ENCODE measurements at places on chromosomes 13 and 19. TPM values are rescaled to one million over a fixed set of nuclear protein-coding genes. Genes with fewer than 3 reads are reported as not detected.

GRCh38 chr19:36987091-36987490 is 71.0 kb downstream of the ZNF568 start:
- DNase-seq = no peak
- no peaks in the 10 kb centered on the region for H3K27me3 ChIP-seq
- H3K4me3 ChIP-seq = no peak overlapping the region
- H3K27ac ChIP-seq = no peak overlapping the region

DNA sequence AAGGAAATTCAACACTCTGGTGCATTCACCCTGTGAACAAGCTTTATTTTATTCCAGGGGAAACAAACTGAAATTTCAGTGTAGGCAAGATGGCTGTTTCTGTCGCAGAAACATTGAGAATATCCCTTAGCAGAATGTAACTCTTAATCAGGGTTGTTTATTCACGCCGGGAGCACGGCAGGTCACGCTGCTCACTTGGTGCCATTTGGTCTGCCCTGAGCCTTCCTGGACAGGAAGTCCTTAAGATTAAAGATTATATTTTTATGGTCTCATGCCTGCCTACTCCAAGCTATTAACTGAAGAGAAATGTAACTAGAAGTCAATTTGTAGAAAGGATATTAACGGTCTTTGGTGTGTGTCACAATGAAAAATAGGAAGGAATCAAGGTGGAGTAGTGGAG is 185.3 kb upstream of the ARGLU1 start:
- H3K27me3 ChIP-seq = no peaks in the 10 kb centered on the region
- H3K4me3 ChIP-seq = no peak overlapping the region
- no peak overlapping the region for H3K27ac ChIP-seq
- peaks cover 3% of the 10 kb centered on the region for H3K4me1 ChIP-seq
- H3K36me3 ChIP-seq = no peaks in the 10 kb centered on the region

- H3K4me3 ChIP-seq = no peak overlapping the region
These were observed 3.7 kb upstream of the SPIB start for GRCh38 chr19:50414864-50415660.

GRCh38 chr13:73859841-73860240 is 274.4 kb downstream of the KLF12 start:
- H3K4me3 ChIP-seq = no peak overlapping the region
- H3K36me3 ChIP-seq = no peaks in the 10 kb centered on the region
- no peaks in the 10 kb centered on the region for H3K27me3 ChIP-seq
- H3K4me1 ChIP-seq = peaks cover 2% of the 10 kb centered on the region
- no peak overlapping the region for H3K27ac ChIP-seq
- no peak for DNase-seq

DNA sequence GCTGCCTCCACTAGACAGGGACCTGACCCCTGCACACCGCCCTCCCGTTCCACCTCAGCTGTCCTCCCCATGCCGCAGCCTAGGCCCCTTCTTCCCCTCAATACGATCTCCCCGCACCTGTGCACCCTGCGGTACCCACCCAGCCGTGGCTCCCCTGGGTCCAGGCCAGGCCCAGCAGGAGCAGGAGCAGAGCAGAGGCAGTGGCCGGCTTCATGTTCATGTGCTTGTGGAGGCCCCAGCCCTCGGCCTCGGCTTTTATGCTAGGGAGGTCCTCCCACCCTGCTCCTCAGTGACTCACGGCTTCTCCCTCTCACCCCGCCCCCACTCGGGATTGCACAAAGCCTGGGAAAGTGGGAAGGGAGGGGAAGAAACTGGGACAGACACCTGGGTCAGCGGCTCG is 11.4 kb upstream of the KRTDAP start:
- no peaks in the 10 kb centered on the region for H3K36me3 ChIP-seq
- no peak for DNase-seq
- peaks cover 3% of the 10 kb centered on the region for H3K27me3 ChIP-seq
- H3K4me3 ChIP-seq = no peak overlapping the region
- no peak overlapping the region for H3K27ac ChIP-seq
- no peaks in the 10 kb centered on the region for H3K4me1 ChIP-seq

The CALR3 gene
- not detected for total RNA-seq

All from glutamatergic neuron (in vitro differentiated cells).